ENCODE measurements at places on chromosomes 1 and 21.
A peak's percentile ranks its signal among the peaks of the same experiment; 100 is the strongest.

- DNase-seq = no peak
Measured at GRCh38 chr1:186220067-186220466, 155.0 kb downstream of the TPR start.

GRCh38 chr21:43811262-43812105 lies 22.1 kb downstream of the RRP1 start:
- DNase-seq = no peak

DNA sequence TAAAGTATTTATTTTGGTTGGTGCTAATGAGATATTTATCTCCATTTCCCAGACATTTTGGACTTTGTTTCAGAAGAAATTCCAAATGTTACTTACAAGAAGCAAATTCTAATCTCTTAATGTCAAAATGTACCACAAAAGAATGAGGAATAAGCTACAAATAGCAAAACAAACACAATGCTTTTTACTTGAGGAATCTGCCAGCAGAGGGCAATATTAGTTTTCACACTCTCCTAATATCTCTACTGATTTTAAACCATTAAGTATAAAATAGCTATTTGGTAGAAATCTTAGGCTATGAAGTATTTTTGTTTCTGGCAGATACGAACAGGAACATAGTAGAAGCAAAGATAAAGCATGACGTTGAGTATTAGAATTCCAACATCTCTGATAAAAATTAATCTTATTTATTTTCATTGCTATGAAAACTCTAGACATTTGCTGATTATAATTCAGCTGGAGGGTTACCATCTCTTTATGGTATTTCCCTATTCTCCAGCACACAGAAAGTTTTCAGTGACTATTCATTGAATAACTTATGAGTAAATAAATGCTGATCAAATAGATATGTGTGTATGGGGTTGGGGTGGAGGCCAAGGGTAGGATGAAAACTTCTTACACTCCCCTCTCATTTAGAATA lies 13.4 kb upstream of the HMCN1 start:
- peak; percentile 35 for DNase-seq

- DNase-seq = no peak
Measured at GRCh38 chr1:156198831-156199349, 5.0 kb downstream of the SLC25A44 start.

- DNase-seq = no peak
Measured at GRCh38 chr21:38244407-38244787, 12.4 kb upstream of the KCNJ15 start.

GRCh38 chr1:220655509-220655908 lies 34.7 kb upstream of the C1orf115 start:
- no peak for DNase-seq

DNA sequence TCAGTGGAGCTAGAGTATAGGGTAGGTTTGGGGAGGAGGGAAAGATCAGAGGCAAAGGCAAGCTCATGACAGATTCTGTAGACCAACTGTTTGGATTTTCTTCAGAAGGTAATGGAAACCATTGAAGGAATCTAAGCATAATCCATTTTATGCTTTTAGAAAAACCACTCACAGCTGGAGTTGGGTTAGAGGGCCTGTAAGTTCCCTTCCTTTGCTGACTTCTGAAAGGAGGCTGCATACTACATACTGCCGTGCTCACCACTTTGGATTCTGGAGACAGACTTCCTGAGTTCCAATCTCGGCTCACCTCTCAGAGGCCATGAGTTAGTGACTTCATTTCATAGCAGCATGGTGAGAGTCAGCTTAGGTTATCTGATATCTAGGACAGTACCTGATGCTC lies 6.4 kb upstream of the SYT2 start:
- no peak for DNase-seq

Measured in kidney tubule cell (primary cell).